ENCODE measurements at places on chromosomes 1 and 21. TPM values are rescaled to one million over a fixed set of nuclear protein-coding genes. Genes with fewer than 3 reads are reported as not detected.

The EFCAB14 gene
- total RNA-seq = 99.9 TPM

GRCh38 chr1:58515794-58516401 is 30.6 kb downstream of the OMA1 start:
- DNase-seq = peak; percentile 51

- no peak for DNase-seq
Measured at GRCh38 chr1:85707267-85707989, 805 bp downstream of the ZNHIT6 start.

DNA sequence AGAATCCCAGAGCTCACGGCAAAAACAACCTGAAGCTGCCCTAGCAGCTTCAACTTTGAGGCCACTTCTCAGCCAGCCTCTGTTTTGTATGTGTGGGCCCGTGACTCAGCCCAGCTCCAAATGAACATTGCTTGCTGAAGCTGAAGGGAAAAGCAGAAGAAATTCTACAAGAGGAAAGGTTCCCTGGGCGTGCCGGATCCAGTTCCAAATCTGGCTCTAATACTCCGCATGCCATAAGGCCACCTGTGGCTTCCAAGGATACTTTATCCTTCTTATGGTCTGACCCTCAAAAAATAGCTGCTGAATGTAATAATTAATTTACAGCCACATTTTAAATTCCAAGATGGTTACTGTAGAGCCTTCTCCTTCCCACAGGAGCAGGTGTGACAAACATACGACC is 24.3 kb downstream of the TSPAN2 start:
- no peak for DNase-seq

DNA sequence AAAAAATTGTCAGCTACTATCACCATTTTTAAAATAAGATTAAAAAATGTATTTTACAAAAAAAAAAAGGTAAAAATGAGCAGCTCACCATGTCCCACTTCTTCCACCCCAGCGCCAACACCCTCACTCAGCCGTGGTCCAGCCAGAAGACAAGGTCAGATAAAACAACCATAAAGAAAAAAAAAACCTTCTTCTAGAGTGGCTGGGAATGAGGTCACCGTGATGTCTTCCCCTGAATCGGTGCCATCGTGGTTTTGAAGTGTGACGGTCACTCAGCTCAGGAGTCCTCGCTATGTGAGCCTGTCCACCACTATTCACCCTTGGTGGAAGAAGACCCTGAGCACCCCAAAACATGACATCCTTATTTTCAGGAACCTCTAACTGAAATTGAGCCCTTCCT is 38.1 kb downstream of the B3GALT5 start:
- DNase-seq = no peak

DNA sequence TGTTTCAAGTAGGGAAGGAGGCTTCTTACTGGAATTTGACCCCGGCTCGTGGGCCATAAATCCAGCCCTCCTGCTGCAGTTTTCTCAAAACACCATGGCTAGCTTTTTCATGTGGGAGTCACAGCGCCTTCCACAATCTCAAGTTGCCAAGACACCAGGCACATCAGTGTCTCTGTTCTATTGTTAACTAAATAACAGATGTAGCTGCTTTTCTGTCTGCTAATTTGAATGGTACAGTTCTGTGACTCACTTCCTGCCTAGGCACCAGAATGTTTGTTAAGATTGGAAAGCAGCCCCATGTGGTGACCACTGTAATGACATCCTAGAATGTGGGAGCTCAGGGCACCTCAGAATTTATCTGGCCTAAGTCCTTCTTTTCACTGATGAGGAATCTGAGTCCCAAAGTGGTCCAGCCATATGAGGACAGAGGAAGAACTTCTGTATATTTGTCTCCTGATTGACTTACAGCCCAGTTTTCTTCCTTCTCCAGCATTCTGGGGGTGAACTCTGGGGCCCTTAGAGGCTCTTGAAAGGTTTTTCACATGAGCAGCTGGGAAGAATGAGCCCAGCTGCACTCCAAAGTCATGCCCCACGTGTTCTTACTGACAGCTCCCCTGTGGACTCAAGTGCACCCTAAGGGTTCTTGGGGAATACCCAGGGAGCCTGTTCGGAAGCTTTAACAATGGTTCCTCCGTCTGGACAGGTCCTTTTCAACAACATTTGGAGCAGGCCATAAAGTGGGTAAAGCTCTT is 27.5 kb downstream of the TRIM45 start:
- DNase-seq = no peak

GRCh38 chr1:116690849-116691406 is 23.4 kb upstream of the IGSF3 start:
- no peak for DNase-seq

DNA sequence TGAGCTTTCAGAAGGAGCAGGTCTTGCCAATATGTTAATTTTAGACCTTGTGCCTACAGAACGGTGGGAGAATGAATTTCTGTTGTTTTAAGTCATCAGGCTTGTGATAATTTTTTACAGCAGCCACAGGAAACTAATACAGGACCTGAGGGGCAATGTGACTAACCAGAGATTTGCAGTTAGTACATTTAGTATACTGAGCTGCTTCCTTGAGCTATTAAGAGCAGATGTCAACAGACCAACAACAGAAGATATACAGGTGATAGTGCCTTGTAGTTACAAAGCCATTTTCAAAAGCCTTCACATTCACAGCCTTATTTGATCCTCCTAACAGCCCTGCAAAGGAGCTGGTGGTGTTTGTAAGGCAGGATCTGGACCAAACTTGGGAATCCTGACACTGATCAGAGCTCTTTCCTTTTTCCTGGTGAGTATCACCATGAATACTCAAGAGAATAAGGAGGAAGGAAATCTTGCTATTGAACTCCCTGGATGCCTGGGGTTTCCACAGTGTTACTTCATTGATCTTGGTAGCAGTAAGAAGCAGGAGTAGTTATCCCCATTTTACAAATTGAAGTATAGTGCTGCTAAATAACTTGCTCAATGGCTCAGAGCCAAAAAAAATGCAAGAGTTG is 4.7 kb upstream of the SLAMF1 start:
- DNase-seq = no peak

DNA sequence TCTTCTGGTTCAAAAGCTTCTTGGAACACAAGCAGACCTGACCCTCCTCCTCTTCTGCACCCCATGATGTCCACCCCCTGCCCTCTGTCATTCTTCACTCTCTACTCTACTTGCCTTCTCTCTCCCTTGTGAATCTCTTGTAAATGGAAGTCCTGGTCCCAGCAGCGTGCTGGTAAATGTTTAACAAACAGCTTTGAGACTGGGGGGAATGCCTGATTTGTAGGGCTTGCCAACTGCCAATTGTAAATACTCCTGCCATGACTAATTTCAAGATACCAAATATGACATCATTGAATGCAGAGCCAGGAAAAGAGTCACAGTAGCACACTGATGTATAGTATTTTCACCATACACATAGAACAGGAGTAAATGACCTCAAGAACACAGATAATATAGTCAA is 40.9 kb upstream of the LRRN2 start:
- DNase-seq = no peak

Measured in prostate gland (tissue), 2 donors.